ENCODE measurements at places on chromosomes 7 and 10.

DNA sequence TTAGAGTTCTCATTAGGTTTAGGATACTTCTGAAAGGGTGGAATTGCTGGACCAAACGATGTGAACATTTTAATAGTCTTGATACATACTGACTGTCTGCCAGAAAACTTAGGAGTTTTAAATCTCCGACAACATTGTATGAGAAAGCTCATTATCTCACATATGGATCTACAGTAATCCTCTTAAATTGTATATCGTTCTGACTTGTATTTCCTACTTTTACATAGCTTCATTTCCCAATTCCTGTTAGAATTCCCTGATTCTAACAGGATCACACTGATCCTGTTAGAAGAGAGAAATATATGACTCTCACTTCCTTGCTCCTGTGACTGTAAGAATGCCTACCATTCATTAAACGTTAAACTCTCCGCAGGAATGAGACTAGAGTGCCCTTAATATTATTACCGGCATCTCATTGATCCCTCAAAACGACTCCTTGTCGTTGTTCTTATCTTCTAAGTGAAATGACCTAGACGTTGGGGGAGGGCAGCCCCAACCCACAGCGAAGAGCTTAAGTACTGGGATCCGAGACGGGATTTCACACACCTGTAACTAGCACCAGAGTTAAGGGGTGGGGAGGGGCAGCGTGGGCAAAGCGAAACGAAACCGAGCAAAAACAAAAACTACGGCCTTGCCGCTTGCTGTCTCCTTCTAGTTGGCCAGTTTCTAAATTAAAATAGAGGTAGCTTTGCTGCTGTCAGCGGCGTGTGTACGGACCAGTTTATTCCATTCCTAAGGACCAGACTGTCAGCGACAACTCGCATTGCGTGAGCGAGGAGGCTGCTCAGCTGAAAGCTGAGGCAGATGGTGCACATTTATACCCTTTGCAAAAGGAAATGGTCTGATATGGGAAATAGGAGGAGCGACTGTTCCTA lies 678 bp upstream of the TMEM106B start:
- peak; percentile 31 for DNase-seq

DNA sequence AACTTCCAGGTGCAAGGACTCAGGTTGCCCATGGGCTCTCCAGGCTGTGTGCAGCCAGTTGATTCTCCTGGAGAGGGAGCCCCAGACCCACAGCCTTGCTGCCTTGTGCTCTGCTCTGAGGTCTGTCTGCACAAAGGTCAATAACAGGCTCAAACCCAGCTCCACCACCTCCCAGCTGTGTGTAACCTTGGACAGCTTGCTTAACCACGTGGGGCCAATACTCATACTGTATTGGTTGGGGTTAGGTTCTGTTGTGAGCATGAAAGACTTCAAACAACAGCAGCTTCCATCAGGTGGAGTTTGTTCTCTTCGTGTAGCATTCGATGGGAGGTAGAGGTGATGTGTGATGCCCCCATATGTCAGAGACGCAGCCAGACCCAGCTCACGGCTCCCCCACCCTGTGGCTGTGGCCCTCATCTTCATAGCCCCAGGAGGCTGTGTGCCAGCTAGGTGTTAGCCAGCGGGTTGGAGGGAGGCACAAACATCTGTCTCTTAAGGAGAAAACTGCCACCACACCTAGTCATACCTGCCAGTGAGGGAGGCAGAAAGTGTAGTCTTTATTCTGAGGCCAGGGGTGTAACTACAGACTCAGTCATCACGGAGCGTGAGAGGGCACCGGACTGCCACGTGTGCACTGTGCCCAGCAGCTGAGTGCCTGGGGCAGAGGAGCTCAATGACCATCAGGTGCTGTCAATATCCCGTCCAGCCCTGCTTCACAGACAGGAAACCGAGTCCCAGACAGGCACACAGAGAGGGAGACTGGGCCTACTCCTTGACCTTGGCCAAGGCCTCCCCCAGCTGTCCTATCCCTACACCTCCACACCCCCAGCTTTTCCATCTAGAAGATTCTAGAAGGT lies 8.1 kb upstream of the POLD2 start:
- no peak for DNase-seq

DNA sequence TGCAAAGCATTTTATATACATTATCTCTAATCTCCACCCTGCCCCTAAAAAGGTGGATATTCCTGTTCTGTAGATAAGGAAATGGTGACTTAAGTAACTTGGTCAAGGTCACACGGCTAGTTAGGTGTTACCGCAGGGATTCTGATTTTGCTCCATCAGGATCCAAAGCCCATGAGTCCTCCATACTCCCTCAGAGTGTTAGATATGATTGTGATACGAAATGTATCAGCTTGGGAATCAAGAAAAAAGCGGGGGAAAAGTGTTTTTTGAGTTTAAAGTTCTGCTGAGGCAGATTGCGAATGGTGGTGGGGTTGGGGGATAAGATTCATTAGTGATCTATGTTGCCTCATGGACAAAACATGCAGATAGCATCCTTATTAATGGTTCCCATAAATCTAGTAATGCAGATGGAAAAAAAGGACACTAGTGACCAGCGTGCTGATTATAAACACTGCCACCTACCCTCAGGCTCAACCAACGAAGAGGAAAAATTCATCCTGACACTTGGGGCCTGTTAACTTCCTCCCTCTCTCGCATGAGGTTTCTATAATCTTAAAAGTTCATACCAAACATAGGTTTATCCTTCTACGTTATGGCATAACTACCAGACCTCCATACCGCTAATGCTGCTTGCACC lies 2.3 kb downstream of the ICA1 start:
- no peak for DNase-seq

DNA sequence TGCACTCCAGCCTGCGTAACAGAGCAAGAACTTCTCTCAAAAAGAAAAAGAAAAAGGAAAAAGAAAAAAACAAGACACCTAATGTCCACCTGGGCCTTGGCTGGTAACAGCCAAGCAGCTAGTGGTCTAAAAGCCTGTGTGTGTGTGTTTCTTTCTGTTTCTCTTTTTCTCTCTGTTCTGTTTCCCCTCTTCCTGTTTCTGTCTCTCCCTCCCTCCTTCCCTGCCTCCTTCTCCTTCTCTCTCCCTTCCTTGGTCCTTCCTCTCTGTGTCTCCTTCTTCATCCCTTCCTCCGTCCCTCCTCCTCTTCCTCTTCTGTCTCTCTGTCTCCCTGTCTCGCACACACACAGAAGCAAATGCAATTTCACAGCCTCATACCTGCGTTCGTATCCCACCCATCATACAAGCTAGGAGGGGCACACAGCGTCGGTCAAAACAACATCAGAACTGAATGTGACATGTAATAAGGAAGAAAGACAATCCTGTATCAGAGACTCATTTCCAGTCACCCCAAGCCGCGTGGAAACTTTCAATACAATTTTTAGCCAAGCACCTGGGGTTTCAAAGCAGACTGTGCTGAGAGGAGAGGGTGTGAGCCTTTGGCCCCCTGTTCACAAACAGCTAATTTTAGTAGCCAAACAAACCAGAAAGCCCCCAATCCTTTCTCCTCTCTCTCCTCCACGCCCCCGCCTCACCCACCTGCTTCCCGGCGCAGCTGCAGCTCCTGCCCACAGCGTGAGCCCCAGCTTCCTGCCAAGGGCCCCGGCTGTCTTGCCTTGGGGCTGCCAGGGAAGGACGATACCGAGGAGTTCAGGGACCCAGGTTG lies 50.2 kb upstream of the GNA12 start:
- DNase-seq, result no peak

DNA sequence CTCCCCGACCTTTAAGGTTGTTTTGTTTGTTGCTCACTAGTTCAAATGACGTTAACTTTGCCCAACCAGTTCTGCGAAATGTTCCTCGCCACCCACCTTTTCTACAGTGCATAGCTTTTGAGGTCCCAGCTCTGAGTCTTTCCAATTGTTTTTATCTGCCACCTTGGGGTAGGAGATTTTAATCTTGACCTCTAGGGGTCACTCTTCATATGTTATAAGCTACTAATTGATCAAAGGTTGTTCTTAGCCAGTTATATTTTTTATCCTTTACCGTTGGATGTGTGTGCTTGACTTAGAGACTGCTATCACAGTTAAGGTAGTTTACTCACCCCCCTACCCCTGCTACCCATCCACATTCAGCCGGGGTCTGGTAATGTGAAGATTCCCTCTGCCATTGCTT lies 372.4 kb downstream of the SUGCT start:
- DNase-seq, result peak; percentile 11

DNA sequence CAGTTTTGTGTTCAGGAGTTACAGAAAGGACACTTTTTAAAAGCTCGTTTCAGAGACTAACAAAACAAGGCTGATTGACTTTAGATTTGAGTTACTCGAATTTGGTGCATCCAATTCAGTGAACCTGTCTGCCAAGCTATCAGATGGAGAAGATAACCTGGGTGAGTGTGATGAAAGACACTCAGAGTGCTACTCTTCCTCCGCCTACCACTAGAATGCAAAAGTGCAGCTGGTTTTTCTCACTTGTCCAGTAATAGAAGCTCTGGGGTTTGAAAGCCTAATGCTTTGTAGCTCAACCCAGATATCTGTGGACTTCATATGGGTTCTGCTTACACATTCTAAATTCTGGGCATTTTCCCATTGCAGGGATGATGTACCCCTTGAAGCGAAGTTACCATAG lies 82.8 kb upstream of the NPY start:
- DNase-seq, result no peak

GRCh38 chr7:2104107-2104710 lies 128.5 kb downstream of the MAD1L1 start:
- peak; percentile 74 for DNase-seq

All from CD14-positive monocyte (primary cell).